ENCODE measurements at places on chromosomes 5 and 9. TPM values are rescaled to one million over a fixed set of nuclear protein-coding genes. Genes with fewer than 3 reads are reported as not detected.

PHF24 gene
- total RNA-seq: 0.19 TPM

GAS1 gene
- 21.8 TPM for total RNA-seq

CYSRT1 gene
- total RNA-seq: not detected

DNA sequence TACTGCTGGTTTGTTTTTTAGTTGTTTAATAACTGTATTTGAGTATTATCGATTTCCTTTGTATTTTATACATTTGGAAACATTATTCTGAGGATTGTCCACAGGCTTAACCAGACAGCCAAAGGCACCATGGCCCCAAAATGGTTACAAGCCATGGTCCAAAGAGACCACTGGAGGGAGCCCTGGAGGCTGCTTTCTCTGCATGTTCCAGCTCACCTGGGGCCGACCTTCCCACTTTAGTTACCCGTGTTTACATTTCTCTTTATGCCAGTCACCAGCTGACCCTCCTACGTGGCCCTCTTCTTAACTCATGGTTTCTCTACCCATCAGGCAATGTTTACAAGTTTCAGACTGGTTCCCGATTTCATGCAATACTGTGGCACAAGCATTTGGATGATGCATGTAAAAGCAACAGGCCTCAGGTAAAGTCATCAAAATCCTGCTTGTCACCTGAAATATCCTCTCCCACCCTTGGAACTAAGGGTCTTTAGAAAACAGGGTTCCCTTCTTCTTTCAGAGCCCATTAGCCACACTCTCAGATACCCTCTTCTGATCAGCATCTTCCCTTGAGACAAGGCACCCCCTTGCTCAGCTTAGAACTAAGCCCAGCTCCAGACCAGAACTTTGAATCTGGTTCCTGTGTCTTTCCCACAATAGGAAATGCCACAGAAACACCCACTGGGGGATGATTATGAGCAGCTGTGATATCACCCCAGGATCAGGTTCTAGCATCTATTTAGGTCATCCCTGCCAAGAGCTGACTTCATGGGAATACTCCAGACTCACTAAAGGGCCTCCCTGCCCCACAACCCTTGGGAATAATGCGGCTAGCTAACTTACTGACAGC is 49.9 kb upstream of the GARNL3 start:
- no peak for DNase-seq

All from Right ventricle myocardium superior (tissue), 1 donor.